Epithelial cell of proximal tubule (primary cell): ENCODE measurements at places on chromosomes 16 and 17.

DNA sequence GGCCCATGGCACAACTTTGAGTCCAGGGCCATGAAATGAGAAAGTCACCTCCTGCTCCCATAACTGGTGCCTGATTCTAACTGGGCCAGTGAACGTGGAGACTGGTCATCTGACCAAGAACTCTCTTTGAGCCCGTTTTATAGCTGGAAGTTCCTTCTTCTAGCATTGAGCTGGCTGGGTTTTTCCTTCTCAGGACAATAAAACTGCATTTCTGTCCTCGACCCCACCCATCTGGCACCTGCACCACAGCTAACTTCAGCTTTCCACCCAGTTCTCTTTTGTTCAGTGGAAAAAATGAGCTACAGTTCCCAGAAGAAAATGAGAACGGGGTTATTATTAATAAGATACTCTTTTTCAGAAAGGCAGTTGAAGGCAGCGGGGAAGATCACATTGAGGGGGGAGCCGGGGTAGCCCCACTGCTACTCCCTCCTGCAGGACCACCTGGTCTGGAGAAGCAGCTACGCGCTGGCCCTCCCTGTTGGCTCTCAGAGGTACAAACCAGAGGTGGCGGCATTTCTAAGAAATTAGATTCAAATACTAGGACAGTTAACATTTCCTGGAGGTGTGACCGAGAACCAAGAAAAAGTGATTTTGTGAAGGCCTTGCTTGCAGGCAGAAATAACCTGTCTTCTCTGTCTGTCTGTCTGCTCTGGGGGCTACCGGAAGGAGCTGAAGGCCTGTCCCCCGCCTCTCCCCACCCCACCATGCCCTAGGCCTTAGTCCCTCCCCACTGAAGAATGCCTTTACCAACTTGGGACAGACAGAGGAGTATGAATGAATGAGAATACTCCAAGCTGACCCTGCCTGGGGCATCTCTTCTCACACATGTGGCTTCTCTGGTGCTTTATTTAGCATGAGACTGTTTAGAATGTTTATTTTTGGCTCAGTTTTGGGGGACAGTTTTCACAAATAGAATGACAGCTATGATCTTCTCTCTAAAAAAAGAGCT is 123.9 kb downstream of the XYLT1 start:
- no peak for DNase-seq

DNA sequence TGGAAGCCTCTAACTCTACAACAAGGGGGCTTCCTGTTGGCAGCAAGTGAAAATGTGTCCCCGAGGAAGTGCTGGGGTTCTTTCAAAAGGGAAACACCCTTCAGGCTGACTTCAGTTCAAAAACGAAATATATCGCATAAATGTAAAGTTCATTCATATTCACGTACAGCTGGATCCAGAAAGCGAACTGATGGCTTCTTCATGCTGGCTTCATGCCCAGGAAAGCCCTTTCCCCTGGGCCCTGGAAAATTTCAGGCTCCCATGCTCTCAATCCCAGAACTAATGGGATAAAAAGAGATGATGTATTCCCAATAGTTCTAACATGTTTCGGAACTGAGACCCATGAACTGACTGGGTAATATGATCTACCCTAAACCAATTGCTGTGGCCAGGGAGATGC is 104.7 kb upstream of the CDH13 start:
- DNase-seq = no peak

DNA sequence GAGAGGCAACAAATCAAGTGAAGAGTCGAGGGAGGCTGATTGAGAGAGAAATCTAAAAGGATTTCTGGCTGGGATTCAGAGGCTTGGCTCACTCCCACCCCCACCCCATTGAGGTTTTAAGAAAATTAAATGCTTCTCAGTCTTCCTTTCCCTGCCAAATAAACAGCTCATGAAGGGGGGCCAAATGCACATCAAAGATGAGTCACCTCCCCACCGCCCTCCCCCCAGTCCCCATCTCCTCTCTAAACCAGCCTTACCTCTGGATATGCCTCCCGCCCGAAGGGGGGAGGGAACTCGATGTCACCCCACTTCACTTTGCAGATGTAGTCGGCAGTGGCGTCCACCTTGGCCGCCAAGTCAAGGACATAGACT is 11.6 kb downstream of the ACLY start:
- DNase-seq = no peak

DNA sequence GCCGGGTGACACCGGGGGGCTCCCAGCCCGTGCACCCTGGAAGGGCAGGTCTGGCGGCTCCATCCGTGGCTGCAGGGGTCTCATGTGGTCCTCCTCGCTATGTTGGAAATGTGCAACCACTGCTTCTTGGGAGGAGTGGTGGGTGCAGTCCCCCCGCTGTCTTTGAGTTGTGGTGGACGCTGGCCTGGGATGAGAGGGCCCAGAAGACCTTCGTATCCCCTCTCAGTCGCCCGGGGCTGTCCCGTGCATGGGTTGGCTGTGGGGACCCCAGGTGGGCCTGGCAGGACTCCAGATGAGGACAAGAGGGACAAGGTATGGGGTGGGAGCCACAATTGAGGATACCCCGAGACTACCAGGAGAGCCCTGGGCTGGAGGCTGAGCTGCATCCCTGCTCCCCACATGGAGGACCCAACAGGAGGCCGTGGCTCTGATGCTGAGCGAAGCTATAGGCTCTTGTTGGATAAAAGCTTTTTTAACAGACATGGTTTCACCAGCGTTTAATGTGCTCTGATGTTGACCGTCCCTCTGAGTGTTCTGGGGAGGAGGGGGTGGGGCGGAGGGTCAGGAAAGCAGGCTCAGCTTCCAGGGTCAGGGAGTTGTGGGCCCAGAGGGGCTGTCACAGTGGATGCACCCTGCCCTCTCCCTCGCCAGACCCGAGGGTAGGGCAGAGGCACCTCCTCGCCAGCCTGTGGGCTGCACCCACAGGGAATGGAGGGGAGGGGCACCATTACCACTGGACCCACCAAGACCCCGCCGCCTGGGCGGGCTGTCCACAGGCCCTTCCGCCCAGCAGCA is 5.4 kb downstream of the SPATA2L start:
- DNase-seq = no peak

- DNase-seq = no peak
Measured at GRCh38 chr17:30482555-30482954, 5.3 kb downstream of the GOSR1 start.

GRCh38 chr17:82867763-82868325 is 28.0 kb upstream of the ZNF750 start:
- no peak for DNase-seq

GRCh38 chr17:48663134-48663924 is 37.2 kb upstream of the HOXB9 start:
- no peak for DNase-seq

GRCh38 chr16:2822158-2822495 is 5.1 kb downstream of the PRSS21 start:
- DNase-seq = no peak

DNA sequence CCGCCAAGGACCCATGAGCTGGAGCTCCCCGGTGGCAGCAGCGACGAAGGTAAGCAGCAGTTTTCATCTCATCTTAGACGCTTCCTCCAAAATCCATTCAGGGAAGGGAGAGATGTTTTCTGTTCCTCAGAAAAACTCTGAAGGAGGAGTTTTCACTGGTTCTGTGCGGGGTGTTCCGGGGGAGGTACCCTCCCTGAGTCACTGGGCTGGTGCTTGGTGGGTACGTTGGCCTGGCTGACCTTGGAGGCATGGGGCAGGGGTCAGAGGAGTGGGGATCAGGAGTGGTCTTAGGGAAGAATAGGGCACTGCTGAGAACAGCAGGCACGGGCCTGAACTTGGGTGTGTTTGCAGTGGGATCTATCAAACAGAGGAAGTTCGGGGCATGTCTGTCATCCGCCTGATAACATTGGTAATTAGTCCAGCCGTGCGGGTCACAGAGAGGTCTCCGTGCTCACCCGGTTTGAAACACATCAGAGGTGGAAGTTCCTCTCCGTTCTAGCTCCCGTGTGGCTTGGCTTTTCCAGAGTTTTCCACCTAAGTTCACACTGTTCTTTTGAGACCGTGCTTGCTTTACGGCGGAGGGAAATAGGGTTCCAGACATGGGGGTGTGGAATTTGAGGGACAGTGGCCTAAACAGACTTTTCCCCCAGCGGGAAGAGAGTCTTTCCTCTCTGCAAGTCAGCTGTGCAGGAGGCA is 59.6 kb upstream of the CIBAR2 start:
- DNase-seq = no peak

GRCh38 chr17:10757067-10757466 is 27.2 kb upstream of the TMEM220 start:
- DNase-seq = no peak

DNA sequence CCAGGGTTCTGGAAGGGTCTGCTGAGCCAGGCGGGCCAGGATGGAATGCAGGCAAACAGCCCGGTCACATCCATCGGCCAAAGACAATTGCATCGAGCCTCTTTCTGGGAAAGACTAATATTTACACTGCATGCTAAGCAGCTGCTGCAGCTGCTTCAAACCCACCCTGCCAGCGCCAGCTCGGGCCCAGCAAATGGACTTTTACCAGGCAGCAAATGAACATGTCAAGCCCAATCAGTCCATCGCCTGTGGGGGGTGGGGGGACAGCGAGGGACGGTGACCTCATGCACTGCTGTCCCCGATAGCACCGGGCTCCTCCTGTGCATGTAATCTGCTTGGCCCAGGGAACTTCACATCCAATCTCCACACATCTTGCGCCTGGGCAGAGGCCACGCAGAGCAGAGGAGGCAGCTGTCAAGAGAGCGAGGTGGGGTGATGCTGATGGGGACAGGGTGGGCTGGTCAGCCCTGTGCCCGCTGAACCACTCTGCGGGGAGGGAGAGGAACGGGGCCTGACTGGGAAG is 39.4 kb upstream of the CDH5 start:
- DNase-seq = no peak
